Astrocyte of the hippocampus (primary cell): ENCODE measurements at places on chromosomes 6 and 20.

- no peak for DNase-seq
These were observed 125.8 kb upstream of the NXT1 start for GRCh38 chr20:23224806-23225205.

DNA sequence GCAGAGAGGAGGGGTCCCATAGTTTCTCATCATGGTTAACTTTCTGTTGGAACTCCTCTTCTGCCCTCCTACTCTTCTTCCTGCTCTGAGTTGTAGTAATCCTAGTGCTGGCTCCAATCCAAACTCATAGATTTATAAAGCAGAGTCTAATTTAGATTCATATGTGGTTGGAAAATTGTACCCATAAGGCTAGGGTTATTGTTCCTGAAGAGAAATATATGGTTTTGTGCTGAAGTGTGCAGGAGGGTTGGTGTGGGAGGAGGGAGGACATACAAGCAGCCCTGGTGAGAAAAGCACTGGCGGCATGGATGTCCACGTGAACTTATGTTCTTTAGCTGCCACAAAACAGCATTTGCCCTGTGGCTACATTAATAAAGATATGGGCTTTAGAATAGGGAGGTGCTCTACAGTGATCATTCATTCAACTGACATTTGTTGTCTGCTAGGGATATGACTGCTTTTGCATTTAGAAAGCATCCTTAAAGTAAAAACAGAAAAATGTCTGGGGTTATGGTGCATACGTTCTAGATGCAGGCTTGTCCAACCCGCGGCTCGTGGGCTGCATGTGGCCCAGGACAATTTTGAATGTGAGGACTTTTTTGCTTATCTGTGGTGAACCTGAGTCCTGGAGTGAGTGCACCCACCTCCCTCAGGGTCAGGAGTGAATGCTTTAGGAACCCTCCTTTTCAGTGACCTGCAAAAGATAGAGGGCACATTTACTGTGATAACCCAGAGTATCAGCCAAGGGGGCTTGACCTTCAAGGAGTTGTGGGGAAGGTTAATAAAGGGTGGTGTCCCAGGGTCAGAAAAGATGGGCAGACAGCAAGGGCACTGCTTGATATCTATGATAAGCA lies 4.1 kb downstream of the HLA-A start:
- no peak for DNase-seq

DNA sequence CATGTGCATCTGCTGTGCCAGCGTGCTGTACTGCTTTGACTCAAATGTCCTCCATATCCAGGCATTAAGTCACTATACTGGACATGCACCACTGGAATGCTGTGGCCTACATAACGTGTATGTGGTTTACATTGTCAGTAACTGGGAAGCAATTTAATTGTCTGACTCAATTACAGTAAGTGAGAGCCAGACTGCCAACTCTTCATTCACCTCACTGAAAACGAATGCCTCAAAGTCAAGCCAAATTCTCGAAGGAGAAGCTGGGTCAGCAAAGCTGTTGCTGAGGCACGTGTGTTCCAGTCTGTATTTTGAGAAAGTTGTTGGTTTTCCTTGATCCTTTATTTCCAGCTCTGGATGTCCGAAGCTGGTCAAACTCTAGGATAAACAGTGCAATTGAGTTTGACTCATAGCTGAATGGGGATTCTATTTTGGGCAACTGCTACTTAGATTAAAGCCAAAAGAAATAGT lies 534.3 kb downstream of the COL12A1 start:
- DNase-seq = peak; percentile 82

DNA sequence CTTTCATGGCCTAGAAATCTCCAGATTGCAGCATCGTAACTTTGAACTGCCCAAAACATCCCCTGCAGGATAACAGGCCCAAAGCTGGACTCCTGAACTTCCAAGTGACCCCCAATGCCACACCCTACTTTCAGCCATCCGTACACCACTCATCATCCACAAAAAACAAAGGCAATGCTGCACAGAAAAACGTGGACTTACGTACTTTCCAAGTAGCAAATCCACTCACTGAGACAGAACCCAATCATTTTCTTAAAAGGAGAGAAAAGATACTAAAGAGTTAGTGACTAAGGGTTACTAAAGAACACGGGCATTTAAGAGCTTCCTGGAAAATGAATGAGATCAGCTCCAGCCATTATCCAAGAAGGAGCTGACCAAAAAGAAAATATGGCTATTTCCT lies 211.0 kb downstream of the WDR27 start:
- DNase-seq = no peak

- DNase-seq = no peak
These were observed 19.4 kb upstream of the BRPF3 start for GRCh38 chr6:36177166-36177565.

GRCh38 chr6:143570147-143570853 lies 58.8 kb upstream of the FUCA2 start:
- DNase-seq = no peak

DNA sequence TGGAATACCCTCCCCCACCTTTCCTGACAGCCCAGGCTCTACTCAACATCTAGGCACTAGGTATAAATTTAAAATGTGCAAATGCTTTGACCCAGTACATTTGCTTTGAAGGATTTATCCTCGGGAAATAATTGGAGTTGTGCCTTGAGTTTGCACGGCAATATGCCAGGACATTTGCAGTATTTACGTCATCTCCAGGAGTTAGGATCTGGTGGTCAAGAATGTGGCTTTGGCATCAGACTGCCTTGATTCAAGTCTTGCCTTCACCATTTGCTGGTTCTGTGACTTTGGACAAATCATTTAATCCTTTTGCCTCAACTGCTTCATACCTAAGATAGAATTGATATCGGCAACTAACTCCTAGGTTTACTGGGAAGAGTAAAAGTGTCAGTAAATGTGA lies 169.6 kb downstream of the PLCB1 start:
- no peak for DNase-seq

DNA sequence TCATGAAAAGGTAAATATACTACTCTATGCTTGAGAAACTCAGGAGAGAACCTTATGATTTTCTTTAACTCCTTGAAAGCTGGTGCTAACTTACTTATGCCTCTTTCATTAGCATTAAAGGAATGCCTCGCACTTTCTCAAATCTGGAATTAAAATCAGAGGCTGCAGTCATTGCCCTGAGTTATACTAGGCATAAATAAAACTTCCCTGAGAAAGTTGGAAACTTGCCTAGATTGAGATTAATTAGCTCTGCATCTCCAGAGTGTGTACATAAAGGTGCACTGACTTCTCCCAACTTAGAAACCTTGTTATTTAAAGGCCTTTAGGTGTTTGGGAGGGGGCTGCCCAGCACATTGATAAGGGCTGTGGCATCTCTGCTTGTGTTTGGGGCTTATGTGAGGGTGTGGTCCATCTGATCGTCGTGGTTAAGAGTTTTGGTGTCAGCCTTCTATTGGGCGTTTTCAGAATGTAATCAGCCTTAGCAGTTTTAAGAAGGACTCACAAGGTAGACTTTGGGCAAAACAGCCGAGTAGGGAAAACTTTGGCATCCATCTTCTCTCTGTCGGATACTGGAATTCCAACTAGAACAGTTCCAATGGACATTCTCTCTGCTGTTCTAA lies 32.1 kb upstream of the CCN6 start:
- DNase-seq = no peak

DNA sequence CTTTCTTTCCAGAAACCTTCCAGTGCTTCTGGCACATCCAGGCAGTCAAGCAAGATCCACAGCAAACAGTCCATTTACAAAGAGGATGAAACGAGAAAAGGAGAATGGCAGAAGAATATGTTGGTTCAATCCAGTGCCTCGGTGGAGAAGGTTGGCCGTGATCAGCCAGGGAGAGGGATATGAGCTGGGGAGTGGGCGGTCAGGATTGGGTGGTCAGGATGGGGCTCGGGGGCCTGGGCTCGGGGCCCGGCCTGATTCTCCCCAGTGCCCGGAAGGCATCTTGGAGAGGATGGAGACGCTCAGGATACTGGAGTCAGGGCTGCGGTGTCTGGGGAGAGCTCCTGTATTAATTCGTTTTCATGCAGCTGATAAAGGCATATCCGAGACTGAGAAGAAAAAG lies 61.3 kb downstream of the EFCAB8 start:
- DNase-seq = no peak

DNA sequence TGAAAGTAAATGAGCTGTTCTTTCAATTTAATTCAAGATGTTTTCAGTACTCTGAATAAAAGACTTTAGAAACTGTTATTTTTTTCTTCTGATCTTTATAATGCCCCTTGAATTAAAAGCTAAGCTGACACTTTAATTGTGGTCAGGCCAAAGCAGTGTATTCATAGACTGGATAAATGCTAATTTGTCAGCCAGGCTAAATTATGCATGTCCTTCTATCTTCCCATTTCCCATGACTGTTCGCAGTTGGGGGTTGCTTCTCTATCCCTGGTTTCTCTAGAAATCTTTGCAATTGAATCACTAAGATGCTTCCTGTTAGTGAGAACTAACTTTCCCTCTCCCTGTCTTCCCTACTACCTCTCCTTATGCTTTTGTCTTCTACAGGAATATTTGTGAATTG lies 396.2 kb downstream of the RFPL4B start:
- DNase-seq = peak; percentile 40
